ENCODE measurements at places on chromosomes 1 and 21.

- no peak for DNase-seq
Observed at GRCh38 chr1:109610609-109611307, 8.7 kb downstream of the GNAT2 start.

DNA sequence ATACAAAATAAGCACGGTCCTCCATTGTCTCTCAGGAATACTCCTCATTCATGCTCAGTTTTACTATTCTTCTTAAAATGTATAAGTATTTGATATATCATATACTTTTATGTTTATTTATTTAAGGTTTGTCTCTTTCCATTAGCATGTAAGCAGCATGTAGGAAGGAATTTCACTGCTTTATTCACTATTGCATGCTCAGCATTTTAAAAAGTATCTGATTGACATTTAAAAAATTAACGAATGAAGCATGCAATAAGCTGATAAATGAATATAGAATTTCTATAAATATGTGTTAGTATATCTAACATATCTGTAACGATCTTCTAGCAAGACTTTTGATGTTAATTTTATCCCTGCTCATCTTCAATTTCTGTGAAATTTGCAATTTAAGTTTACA, 402.7 kb upstream of the BRINP3 start:
- no peak for DNase-seq

GRCh38 chr1:3061981-3062615, 6.9 kb upstream of the PRDM16 start:
- DNase-seq, result no peak

- DNase-seq, result no peak
Observed at GRCh38 chr1:6152882-6153281, 27.2 kb downstream of the CHD5 start.

- no peak for DNase-seq
Observed at GRCh38 chr1:201925301-201925567, 21.1 kb downstream of the LMOD1 start.

DNA sequence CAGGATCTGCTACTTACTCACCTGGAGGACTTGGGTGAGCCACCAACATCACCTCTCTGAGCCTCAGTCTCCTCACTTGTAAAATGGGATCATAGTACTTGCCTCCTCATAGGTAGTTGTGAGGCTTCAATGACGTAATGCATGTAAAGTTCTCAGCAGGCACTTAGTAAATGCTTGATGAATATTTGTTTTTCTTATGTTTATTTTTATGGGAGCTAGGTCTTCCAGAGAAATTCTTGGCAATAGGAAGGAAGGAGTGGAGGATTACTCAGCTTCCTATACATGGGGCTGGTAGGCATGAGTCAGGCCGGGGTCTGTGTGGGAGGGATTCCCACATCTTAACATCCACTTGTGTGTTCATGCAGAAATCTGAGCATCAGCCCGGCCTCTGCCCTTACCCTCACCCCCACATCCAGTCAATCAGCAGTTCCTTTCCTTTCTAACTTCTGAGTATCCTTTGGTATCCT, 95.4 kb upstream of the USP24 start:
- DNase-seq, result no peak

- DNase-seq, result peak; percentile 36
Observed at GRCh38 chr1:227242811-227243682, 75.2 kb downstream of the CDC42BPA start.

GRCh38 chr1:221839782-221840395, 98.0 kb upstream of the DUSP10 start:
- peak; percentile 18 for DNase-seq

- DNase-seq, result peak; percentile 57
Observed at GRCh38 chr1:38071312-38072256, 25.0 kb upstream of the POU3F1 start.

- DNase-seq, result no peak
Observed at GRCh38 chr1:17403081-17403480, 31.1 kb downstream of the PADI6 start.

- no peak for DNase-seq
Observed at GRCh38 chr1:206023695-206024094, at the start of gene CTSE. TSS of gene CTSE (minus strand) at chr1:206023895. CDS start at chr1:206023791, 104 bp downstream.

GRCh38 chr1:28087614-28088167, 719 bp downstream of the EYA3 start:
- peak; percentile 59 for DNase-seq
